Stimulated activated CD4-positive, alpha-beta T cell treated with anti-CD3 and anti-CD28 coated beads, Interleukin-2, amount 100 ng/mL, for 24 hours (primary cell): ENCODE measurements at places on chromosomes 5 and 9.

- DNase-seq: peak; percentile 32
Measured at GRCh38 chr5:140344683-140345423, 1.6 kb downstream of the HBEGF start.

GRCh38 chr9:21527579-21527978 is 45.5 kb upstream of the IFNE start:
- no peak for DNase-seq

DNA sequence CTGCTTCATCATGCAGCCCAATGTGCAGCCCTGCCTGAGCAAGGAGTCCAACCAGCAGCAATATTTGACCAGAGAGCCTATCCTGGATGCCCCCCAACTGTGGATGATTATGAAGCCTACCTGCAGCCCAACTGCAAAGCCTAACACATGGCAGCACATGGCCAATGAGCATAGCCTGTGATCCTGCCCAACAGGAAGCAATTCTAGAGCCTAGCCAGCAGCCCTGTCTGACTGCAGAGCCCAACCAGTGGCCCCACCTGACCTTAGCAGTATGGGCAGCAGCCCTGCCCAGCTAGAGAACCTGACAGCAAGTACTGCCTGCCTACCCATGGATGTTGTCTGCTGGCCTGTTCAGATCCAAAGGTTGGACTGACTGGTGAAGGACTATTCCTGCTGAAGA is 97.3 kb upstream of the SH3GL2 start:
- DNase-seq: no peak

DNA sequence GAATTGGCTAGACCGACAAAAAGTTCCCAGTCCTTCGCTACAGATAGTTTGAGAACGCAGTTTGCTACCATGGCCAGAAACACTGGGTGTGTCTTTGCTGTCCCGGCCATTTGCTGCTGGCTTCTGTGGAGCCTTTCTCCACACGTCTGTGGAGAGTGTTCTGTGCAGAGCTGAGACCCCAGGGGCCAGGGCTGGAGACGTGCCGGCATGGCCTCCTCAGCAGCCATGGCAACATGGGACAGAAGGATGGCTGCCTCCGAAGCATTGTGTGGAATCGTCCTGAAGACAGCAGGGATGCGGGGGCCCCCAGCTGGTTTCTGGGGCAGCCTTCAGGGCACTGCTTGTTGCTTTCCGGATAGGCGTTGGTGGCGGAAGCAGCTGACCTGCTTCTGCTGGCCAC is 142.8 kb downstream of the GADD45G start:
- DNase-seq: no peak

DNA sequence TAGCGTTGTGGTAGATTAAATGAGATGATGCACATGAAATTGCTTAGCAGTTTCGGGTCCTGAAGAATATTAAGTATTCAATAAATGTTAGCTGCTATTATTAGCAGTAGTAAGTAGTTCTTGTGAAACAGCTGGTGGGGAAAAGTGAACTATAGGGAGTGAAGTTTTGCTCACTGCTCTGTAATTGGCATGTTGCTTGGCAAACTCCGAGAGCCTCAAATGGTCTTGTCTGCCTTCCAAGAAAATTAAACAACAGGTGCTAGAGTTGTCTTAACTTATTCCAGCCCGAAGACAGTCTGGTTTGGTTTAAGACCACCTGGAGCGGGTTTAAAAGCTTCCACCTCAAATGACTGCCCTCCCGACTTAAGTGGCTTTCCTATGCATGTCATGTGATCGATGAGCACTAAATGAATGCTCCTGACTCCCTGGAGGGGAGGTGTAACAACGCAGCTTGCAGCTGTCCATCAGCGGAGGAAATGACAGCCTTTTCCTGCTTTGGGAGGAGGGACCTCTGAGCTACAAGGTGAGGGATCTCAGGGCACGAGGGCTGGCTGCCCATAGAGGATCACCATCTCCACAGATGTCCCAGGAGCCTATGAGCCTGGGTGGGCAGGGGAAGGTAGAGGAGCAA is 202.9 kb upstream of the PANK3 start:
- DNase-seq: no peak

DNA sequence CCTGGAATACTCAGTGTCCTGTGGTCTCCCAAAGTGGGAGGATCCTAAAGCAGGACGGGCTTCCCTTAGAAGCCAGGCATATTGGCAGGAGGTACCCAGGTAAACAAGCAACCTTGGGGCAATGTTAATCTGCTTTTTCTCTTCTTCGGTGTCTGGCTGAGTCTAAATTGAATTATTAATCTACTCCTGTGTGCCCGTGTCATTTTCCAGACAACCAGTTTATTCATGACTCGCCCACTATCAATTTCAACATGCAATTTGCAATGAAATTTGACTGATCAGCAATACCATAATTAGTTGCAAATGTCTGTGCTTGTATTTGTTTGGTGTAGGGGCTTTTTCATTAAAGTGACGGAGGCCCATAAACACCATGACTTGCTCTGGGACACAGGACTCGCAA is 32.9 kb upstream of the JADE2 start:
- no peak for DNase-seq

- no peak for DNase-seq
Measured at GRCh38 chr9:102650896-102651295, 344.2 kb upstream of the CYLC2 start.

DNA sequence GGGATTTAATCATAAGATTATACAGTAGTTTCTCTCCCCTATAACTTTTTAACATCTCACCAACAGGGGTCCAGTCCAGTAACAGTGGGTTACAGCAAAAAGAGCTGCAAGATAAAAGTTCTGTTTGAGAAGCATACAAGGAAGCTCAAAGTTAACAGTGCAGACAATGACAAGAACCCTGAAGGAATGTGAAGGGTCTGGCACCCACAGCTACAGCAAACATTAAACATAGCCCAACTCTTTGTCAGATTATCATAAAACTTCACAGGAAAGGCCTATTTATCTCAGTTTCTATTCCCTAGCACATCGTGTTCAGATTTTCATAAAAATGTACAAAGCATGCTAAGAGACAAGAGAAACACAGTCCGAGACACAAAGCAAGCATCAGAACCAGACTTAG is 309.4 kb downstream of the DIRAS2 start:
- no peak for DNase-seq

DNA sequence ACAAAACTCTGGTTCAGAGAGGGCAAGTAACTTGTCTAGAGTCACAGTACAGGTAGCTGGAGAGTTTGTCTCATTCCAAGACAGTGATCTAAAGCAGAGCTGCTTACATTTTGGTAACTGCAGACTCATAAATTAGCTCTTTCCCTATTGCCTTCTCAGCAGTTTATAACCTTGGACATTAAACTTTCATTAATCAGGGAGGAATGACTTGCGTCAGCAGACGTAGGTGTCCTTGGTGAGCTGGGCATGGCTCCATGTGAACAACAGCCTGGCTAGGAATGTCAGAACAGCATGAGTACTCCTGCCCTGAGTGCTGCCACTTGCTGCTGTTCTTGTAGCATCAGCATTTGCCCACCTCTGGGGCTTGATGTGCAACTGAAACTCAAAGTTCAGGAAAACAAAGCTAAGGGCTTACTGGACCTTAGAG is 2.2 kb upstream of the ALDOB start:
- no peak for DNase-seq

DNA sequence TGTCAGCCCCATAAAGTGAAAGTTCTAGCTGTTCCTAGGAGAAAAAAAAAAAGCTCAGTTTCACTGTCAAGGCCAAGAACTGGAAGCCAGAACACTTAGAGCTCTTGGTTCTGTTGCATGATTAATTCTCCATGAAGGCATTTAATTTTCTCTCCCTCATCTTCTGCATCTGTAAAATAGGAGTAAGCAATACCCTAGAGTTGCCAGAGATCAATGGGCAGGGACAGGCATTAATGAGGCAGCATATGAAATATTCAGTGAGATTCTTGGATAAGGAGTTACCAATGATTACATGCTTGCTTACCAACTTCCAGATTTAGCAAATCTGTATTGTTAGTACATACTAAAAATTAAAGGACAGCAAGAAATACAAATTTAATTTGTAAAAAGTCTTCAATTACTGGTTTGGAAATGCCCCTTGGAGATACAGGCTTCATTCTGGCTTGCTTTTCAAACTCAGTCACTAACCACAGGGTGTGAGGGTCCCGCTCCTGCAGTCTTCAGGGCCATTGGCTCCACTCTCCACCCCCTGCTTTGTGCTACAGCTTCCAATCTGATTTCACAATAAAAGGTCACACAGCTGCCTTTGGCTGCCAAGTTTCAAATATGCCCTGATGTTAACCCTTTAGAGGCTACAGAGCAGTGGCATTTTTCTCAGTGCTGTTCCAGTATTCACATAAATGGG is 624.6 kb downstream of the BNC2 start:
- no peak for DNase-seq

DNA sequence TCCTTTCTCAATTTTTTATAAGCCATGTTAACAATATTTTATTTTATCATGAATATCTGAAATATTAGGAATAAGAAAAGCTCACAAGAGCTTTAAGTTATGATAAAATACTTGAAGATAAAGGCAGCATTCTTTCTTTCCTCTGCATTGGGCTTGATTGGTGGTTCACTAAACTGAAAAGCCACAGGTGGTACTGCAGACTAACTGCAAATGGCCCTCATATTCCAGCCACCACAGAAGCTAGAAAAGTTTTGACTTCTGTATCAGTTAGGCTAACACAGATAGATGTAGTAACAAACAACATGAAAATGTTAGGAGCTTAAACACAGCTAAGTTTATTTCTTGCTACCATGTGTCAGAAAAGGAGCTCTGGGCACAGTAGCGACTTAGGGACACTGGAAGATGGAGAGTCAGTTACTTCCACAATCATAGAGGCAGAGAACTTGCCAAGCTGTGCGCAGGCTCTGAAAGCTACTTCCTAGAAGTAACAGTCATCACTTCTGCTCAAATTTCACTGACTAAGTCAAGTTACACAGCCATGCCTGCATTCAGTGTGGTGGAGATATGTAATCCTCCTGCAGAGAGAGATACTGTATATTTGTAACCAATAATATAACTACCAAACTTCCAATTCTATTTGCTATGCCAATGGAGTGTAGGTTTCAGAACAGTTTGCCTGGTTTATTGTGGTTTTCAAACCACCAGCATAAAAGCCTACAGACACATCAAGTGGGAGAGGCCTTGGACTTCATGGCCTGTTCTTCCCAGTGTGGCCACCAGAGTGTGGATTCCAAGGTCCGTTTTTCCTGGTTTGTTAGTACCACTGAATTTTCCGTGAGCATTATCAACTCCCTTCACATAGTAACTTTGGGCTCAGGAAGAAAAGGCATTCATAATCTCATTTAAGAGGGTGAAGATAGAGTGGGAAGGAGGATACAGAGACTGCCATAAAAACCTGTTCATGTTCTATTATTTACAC is 268.3 kb downstream of the PJA2 start:
- no peak for DNase-seq

DNA sequence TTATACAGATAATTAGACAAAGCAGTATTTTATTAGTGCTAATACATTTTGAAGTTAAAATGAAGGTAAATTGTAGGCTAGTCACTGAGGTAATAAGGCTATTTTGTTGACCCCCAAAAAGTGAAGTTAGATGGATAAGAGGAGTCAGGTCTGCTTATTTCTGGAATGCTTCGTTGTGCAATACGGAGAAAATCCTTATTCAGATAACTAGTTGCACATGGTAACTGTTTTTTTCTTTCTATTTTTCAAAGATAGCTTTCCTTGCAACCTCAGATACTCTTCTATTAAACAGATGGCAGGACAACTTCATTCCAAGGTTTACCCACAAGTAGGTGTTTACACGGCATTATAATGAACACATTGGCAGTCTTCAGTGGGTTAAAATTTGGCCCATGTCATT is 101.1 kb downstream of the TMEM174 start:
- no peak for DNase-seq

- DNase-seq: no peak
Measured at GRCh38 chr9:98724810-98725530, 16.2 kb upstream of the GABBR2 start.

DNA sequence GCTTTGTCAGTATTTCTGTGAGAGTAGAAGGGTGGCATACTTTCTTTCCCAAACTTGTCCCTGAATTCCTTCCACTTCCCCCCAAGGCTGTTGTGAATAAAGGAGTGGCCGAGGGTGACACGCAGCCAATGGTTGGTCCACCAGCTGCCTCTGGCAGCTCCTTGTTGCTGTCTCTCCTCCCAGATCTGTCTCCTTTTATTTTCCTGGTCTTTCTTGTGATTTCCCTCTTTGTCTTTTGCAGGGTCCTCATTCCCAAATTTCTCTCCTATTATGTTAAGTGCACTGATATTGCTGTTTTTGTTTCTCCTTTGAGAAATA is 137.5 kb upstream of the HMHB1 start:
- DNase-seq: no peak

GRCh38 chr5:78286290-78286689 is 8.2 kb downstream of the AP3B1 start:
- no peak for DNase-seq

DNA sequence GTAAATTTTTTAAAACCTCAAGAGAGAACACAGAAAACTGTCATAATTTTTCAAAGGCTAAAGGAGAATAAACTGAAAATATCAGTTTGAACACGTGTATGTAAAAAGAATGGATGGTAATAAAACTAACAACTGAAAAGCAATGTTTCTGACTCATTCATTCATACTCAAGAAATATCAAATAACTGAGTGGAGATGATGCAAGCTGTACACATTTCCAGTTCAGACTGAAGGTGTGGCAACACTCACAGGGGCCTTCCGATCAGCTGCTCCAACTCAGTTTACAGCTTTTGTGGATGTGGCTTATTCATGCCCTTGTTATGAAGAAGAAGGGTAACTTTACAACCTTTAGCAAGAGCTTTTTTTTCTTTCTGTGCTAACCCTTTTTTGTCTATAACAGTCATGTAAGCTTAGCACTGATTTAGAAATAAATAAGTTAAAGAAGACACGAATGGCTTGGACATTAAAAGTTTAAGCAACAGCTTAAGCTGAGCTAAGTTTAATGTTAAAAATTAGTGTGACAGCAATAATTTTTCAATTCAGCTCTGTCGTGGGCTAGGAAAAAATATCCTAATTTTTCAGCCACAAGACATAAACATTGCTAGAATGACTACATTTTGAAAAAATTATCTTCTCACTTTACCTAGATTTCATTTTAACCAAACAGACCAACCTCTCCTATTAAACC is 453.5 kb downstream of the RAB3C start:
- DNase-seq: peak; percentile 37

DNA sequence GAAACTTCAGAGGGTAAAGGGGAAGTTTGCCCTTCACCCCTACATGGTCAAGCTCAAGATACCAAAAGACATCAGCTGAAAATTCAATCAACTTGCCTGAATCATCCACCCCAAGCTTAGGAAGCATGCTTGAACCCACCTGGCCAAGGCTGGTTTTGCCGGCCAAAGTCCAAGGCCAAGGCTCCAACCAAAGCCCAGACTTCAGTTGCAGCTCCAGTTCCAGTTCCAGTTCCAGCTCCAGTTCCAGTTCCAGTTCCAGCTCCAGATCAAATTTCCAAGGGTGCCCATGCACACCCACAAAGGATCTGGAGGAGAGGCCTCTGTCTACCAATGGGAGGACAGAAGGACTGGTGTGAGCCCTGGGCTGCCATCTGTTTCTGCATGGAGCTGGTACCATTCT is 4.6 kb upstream of the SERINC5 start:
- no peak for DNase-seq
